ENCODE measurements at places on chromosomes 7 and 10.

GRCh38 chr10:79440281-79440680 lies 5.1 kb downstream of the ZCCHC24 start:
- no peak for DNase-seq

GRCh38 chr7:24560772-24561171 lies 12.5 kb upstream of the PALS2 start:
- no peak for DNase-seq

GRCh38 chr10:128599538-128599937 lies 473.3 kb upstream of the MKI67 start:
- DNase-seq = no peak

DNA sequence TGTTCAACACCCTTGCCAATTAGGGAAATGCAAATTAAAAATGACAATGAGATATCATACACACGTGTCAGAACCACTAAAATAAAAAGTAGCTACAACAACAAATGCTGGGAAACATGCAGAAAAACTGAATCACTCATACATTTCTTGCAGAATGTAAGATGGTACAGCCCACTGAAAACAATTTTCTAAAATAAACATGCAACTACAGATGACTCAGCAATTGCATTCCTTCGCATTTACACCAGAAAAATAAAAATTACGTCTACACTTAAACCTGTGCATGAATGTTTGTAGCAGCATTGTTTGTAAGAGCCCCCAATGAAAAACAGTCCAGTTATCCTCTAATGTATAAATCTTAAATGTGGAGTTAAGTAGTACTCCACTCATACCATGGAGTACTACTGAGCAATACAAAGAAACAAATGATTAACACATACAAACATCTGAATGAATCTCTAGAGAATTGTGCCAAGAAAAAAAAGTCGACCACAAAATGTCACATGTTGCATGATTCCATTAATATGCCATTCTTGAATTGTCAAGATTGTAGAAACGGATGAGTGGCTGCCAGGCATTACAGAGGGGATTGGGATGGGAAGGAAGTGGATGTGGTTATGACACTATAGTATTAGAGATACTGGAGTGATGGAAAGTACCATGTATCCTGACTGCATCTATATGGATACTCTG lies 134.6 kb upstream of the NPSR1 start:
- DNase-seq = no peak

DNA sequence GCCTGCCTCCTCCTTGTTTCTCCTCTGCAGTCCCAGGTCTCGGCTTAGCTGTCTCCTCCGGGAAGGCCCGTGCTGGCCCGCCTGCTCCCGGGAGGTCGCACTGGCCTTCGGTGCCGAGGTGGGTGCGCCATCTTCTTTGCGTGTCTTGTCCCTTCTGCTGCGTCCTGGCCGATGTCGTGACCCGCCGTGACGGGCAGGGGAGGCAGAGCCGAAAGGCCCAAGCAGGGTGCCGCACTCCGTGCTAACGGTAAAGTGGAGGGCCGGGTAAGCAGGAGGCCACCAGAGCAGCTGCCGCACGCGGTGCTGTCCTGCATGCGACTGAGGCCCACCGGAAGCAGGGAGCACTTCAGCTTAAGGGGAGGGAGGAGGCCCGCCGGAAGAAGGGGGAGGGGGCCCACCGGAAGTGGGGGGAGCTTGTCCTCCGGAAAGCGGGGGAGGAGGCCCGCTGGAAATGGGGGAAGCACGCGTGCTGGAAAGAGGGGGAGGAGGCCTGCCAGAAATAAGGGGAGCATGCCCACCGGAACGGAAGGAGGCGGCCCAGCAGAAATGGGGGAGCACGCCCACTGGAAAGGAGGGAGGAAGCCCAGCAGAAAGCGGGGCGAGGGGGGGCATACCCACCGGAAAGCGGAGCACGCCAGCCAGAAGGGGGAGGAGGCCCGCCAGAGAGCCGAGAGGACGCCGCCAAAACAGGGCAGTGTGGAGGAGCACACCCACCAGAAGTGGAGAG lies 71.4 kb downstream of the PROSER2 start:
- DNase-seq = no peak

DNA sequence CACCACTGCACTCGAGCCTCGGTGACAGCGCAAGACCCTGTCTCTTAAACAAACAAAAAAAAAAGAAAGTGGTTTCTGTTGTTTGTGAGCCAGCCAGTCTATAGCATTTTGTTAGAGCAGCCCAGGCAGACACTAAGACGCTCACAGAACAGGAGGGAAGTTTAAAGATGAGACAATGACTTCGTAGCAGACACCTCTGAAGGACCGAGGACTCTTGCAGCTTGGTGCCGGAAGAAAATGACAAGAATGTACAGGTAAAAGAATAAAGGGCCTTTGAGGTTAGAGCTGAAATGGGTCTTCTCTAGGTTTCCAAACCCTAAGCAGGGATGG lies 39.7 kb downstream of the MACROH2A2 start:
- no peak for DNase-seq

DNA sequence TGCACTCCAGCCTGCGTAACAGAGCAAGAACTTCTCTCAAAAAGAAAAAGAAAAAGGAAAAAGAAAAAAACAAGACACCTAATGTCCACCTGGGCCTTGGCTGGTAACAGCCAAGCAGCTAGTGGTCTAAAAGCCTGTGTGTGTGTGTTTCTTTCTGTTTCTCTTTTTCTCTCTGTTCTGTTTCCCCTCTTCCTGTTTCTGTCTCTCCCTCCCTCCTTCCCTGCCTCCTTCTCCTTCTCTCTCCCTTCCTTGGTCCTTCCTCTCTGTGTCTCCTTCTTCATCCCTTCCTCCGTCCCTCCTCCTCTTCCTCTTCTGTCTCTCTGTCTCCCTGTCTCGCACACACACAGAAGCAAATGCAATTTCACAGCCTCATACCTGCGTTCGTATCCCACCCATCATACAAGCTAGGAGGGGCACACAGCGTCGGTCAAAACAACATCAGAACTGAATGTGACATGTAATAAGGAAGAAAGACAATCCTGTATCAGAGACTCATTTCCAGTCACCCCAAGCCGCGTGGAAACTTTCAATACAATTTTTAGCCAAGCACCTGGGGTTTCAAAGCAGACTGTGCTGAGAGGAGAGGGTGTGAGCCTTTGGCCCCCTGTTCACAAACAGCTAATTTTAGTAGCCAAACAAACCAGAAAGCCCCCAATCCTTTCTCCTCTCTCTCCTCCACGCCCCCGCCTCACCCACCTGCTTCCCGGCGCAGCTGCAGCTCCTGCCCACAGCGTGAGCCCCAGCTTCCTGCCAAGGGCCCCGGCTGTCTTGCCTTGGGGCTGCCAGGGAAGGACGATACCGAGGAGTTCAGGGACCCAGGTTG lies 50.2 kb upstream of the GNA12 start:
- peak; percentile 31 for DNase-seq

DNA sequence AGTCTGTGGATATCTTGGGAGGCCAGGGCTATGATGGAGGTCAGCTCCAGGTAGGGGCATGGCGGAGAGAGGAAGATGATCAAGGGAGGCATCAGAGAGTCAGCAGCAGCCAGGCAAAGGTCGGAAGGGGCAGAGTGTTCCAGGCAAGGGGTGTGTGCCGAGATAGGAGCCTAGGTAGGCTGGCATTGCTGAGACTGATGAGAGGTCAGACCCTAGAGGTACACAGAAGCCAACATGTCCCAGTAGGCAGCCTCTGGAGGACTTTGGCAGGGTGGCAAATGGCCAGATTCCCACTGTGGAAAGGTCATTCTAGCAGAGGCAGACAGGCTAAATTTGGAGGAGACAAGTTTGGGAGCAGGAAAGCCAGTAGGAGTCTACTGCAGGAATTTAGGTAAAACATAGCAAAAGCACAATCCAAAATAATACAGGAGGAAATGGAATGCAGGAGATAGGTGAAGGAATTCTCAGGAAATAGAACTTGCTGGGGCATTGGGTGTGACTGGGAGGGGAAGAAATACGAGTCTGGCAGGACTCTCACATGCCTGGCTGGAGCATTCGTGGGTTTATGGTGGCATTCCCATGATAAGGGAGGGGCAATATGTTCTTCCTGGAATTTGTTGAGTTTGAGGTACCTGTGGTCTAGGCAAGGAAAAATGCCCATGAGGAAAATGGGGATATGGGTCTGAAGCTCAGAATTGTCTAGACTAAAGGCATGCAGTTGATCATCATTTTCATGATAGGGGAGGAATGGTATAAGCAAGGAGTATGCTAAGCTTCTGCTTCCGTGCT lies 25.7 kb downstream of the TMEM176A start:
- DNase-seq = no peak

DNA sequence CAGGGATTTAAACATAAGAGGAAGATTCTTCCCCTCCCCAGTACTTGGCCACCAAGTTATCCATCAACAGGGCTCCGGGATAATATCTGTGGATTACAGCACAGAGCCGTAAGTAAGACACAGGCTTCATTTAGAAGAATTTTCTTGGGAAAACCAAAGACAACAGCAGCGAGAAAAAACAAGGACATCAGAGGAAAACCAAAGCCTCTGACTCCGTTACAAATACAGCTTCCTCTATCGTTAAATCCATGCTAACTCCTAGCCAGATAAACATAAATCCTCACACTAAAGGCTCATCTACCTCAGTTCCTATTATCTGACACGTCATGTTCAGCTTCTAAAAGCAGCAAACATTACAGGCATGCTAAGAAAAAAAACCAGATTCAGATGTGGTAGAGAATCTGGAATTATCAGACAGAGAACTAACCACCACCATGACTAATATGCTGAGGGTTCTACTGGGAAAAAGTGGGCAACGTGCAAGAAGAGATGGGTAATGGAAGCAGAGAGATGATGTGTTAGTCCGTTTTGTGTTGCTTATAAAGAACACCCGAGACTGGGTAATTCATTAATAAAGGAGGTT lies 48.4 kb downstream of the BRI3 start:
- no peak for DNase-seq

- DNase-seq = no peak
Observed at GRCh38 chr10:95264227-95265051, 26.4 kb downstream of the PDLIM1 start.

- no peak for DNase-seq
Observed at GRCh38 chr10:94251098-94251497, 111.6 kb downstream of the NOC3L start.

DNA sequence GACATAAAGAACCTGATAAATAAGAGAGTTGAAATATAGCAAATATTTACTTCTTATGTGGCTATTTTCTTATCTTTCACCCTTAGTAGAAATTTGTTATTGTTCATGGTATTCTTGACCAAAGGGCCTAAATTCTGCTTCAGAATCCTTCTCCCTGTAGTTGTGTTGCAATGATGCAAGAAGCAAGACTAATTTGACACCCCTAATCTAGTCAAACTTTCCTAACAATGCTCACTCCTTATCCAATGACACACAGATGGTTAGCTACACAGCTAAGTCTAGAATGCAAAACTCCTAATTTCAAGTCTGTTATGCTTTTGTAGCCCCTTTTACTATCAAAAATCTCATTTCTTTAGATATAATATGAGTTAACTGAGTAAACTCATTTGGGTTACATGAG lies 56.1 kb downstream of the TWIST1 start:
- no peak for DNase-seq

DNA sequence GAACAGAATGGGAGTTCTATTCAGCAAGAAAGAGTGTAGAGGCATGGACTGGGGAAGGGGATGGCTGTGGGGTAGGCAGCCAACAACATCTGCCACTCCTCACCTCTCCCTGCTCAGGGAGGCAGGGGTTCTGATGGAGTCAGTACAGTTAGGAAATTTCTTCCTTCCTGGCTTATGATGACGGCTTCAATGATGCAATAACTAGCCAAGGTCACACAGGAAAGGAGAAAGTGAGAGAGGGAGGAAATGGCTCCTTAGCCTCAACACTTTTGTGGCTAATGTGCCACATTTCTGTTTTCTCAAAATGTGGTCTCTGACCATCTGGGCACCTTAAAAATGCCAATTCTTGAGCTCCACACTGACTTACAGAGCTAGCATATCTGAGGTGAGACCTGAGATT lies 79.3 kb upstream of the PDZD8 start:
- DNase-seq = no peak

DNA sequence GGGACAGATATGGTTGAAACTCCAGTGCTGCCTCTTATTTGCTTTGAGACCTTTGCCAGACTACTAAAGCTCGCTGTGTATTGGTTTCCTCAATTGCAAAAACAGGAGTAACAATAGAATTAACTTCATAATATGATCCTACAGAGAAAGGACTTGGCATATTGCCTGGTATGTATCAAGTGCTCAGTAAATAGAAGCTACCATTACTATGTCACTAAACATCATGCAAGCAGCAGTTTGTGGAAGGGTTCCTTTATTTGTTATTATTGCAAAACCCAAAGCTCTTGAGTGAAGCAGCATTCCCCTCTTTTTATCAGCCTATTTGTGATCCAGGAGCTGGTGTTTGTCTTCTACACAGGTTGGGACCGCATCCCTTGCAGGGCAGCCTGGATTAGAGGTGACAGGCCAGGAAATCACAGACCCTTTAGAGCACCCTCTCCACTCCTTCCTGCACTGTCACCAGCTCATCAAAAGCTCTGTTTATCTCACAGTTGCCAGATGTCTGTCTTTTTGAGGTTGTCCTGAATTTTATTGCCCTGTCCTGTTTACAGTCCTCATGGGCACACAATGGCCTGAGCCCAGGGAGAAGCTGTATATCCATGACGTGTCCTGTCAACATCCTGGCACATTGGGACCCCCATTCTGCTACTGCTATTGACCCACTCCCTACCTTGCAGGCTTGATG lies 121.5 kb downstream of the SNX10 start:
- no peak for DNase-seq

- no peak for DNase-seq
Observed at GRCh38 chr10:117131376-117132327, 6.4 kb downstream of the VAX1 start.

DNA sequence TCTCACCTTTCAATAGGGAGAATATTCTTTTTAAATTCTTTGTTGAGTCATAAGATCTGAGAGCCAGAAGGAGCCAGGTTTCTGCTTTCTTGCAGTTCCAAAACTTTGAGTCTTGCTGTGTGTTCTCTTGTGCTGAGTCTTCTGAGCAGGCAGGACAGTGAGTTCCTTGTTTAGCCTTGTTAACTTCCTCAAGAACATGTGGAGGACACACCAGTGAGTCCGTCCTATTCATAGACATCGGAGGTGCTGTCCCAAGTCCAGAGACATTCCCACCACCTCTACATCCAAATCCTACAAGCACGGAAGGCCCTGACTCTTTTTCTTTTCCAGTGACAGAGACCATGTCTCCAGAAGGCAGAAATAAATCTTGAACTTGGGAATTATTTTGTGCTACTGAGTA lies 135.2 kb upstream of the AGK start:
- DNase-seq = no peak

- DNase-seq = no peak
Observed at GRCh38 chr10:58892031-58892531, 284.4 kb upstream of the PHYHIPL start.

GRCh38 chr10:88190123-88190522 lies 326.7 kb downstream of the PTEN start:
- DNase-seq = no peak

- DNase-seq = no peak
Observed at GRCh38 chr10:70927189-70927943, 39.0 kb upstream of the PCBD1 start.

GRCh38 chr10:23516530-23516929 lies 77.7 kb downstream of the OTUD1 start:
- no peak for DNase-seq

- DNase-seq = peak; percentile 81
Observed at GRCh38 chr7:17022920-17023319, 141.1 kb upstream of the AGR3 start.
